ENCODE measurements at places on chromosomes 7 and 10. TPM values are rescaled to one million over a fixed set of nuclear protein-coding genes. Genes with fewer than 3 reads are reported as not detected.

- no peak for DNase-seq
Measured at GRCh38 chr10:8325024-8325980, 270.8 kb downstream of the GATA3 start.

Gene PRR15
- total RNA-seq = 0.35 TPM

Gene ANKRD1
- total RNA-seq = 1,326 TPM

GRCh38 chr10:4141471-4141870, 356.5 kb upstream of the KLF6 start:
- DNase-seq = no peak

- DNase-seq = no peak
Measured at GRCh38 chr10:13690281-13690825, 103.6 kb downstream of the PRPF18 start.

DNA sequence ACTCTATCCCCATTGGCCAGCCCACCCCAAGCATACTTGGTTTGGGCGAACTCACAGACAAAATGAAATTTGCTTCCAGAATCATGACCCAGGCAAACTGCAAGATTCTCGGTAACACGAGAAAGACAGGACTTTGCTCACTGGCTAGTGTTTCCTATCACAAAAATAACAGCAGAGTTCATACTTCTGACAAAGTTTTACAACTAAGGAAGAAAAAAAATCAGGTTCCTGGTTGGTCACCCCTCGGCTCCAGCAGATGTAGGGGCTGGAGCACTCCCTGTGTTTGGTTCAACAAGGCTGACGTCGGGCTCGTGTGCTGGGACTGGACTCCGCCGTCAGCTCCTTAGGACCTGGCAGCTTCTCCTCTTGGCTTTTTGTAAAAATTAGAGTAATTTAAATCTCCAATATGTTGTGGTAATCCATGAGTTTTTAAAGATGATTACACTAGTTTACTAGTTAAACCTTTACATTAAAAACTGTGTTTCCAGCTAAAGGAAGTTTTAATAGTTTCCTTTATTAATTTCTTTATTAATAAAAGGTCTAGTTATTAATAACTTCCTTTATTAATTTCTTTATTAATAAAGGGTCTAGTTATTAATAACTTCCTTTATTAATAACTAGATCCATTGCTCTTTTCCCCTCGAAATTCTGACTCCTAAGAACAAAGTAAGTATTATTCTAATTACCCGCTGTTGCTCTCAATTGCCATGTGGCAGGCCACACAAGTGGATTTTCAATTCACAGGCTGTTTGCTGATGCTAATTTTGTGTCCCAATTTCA, 115.6 kb upstream of the RNF32 start:
- no peak for DNase-seq

DNA sequence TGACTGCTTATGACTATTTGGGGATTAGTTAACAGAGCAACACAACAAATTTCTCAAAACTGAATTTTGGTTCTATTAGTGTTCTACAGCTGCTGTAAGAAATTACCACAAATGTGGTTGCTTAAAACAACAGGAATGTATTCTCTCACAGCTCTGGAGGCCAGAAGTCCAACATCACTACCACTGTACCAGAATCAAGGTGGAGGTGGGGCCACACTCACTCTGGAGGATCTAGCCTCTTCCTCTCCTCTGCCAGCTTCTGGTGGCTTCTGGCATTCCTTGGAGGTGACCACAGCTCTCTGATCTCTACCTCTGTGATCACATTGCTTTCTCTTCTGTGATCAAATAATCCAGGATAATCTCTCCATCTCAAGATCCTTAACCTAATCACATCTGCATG, 194.7 kb upstream of the BMPER start:
- no peak for DNase-seq

DNA sequence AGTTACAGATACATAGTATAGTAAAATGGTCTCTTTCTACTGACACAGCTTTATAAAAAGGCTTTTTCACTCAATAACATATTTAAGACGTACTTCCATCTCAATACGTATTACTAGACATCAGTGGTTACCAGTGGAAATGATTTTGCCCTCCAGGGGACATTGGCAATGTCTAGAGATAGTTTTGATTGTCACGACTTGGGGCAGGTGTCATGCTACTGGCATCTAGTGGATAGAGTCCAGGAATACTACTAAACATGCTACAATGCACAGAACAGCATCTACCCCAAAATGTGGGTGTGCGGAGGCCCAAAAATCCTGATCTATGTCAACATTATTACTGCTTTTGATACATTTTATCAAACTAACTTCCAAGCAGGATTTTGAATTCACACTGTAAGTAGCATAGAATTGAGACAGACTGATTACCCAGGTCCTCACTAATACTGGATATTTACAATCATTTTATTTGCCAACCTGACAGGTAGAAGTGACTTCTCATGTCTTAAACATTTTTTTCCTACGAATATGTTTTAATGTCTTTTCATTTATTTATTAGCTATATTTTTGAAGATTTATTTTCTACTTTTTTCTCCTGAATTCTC, 53.8 kb downstream of the HGF start:
- no peak for DNase-seq

GRCh38 chr7:50679218-50680007, 103.3 kb downstream of the GRB10 start:
- DNase-seq = no peak

Gene TAS2R41
- total RNA-seq = not detected

GRCh38 chr7:47978790-47979144, 648 bp downstream of the HUS1 start:
- no peak for DNase-seq

DNA sequence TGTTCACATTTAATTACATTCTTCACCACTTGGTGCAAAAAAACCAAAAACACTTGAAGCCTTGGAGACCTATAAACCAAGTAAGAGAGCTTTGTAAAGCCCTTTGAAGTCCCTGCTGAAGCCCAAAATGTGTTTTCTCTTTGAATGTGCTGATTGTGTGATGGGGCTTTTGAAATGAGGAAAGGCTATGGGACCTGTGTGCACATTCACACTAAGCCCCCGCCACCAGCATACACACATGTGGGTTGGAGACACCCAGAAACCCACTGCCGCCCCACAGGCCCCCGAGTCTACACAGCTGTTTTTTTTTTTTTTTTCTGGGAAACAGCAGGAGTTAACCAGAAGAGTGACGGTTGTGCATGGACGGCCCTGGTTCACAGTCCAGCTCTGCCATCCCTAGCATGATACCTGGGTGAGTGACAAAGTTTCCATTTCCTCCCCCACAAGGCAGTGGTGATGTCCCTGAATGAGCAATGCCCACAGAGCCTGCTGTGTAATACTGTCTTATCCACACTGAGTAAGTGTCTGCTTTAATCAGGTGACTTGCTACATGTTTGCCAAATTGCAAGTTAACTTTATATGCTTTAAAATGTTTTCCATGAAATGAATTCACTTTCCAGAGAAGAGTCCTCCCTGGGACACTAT, 154.6 kb upstream of the GDF10 start:
- DNase-seq = no peak

DNA sequence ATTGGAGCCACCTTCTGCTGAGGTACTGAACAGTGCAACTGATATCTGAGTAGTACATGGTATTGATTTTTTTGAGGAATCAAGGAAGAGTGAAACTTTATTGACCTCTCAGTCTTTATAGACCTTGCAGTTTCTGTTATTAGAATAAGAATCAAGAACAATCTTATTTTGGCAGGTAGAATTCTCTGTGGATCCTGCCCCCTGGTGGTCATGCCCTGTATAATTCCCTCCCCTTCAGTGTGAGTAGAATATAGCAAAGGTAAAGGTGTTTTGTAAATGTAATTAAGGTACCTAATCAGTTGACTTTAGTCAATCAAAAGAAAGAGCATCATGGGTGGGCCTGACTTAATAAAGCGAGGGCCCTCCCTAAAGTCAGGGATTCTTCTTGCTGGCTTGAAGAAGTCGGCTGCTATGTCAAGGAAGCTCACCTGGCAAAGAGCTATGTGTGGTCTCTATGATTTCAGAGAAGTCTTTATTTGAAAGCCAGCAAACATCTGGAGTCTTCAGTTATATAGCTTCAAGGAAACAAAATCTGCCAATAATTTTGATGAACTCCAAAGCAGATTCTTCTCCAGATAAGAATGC, 142.8 kb downstream of the LSM5 start:
- no peak for DNase-seq

Gene SPDYE11
- total RNA-seq = not detected

Data from left ventricle myocardium superior (tissue), 1 donor.